Kidney epithelial cell (primary cell): ENCODE measurements at places on chromosomes 5 and 9. TPM values are rescaled to one million over a fixed set of nuclear protein-coding genes. Genes with fewer than 3 reads are reported as not detected.

- no peak for DNase-seq
These were observed 1.2 kb downstream of the B4GALT7 start for GRCh38 chr5:177601126-177601525.

The CCNJL gene
- 21.9 and 23.4 TPM in 2 replicates for total RNA-seq

DNA sequence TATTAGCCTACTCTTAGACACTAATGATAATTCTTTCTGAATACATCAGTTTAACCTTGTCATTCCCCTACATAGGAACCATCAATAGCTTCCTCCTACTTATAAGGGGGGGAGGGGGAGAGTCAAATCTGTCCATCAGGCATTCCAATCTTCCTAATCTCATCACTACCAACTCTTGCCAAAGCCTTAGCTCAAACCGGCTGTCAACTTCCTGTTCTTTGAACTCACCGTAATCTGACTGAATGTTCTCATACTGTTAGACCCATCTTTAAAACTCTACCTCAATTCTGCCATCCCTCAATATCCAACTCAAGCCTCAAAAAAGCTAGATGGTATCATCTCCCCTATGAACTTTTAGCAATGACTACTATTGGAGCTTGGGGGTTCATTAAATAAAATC, 41.9 kb upstream of the RNF38 start:
- no peak for DNase-seq

DNA sequence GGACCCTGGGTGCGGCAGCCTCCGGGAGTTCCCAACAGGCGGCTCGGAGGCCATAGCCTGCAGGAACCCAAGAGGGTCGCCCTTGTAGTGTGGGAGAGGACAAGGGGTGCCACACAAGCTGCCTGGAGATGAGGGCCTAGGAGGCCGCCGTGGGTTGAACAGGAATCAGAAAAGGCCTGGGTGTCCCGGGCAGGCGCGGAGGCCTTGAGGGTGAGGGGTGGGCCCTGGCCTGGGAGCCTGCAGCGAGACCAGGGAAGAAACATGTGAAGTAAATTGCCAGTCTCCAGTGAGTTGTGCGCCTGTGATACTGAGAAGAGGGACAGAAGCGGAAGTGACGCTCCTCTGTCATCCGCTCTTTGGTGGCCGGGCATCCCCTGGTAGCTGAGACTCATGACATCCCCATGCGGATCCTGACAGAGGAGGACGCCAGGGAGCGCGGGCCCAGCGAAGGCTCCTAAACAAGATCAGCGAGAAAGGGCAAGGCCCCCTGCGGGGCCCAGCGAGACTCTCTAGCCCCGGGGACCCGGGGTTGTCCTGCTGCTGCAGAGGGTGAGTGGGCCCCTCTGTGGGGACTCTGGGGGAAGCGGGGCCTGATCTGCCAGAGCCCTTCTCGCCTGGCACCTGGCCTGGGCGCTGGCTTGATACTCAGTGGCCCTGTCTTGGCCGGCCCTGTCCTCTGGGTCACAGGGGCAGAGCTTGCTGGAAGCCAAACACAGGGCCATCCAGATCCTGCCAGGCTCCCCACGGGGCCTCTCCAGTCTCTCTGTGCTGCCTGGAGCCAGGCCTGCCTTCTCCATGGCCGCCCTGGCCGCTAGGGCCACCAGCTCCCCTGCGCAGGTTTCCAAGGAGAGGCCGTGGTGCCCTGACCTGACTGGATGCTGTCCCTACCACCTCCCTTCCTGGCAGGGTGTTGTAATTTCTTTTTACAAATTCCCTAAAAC, 788.4 kb downstream of the TLE4 start:
- DNase-seq, result no peak

- DNase-seq, result no peak
These were observed 865.4 kb upstream of the ACO1 start for GRCh38 chr9:31519011-31519410.

The COL23A1 gene
- total RNA-seq, result 0.17 and 0.21 TPM in 2 replicates

The EPB41L4B gene
- total RNA-seq, result 9.6 and 11.0 TPM in 2 replicates

DNA sequence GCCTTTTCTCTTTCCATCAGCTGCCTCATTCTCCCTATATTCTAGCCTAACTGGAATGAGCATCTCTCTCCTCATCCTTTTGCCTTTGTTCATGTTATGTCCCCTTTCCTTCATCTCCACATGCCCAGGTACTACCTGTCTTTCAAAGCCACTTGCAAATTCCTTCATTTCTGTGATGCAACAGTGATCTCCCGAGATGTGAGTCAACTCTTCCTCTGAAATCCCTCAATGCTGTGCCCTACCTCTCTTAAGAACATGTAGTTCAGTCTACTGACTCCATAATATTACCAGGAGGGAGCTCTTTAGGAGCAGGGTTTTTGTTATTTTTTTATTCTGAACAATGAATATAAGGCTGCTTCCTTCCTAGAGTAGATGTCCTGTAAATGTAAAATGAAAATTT, 91.6 kb downstream of the ZNF462 start:
- DNase-seq, result no peak

DNA sequence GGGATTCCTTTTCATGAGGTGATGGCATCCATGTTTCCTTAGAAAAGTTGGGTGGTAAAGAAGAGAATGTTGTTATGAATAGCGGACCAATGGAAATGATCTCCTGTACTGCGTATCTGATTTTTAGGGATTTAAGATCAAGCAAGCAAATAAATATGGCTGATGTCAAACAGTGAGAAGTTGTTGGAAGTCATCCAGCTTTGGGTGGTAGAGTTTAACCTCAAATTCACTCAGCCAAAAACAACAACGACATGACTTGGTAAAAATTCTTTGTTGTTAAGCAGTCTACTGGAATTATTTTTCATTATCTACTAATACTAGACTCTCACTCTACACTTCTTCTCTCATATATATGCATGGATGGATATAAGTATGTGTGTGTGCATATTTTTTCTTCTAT, 426.5 kb downstream of the CTNND2 start:
- DNase-seq, result no peak

GRCh38 chr5:42483472-42484154, 60.4 kb downstream of the GHR start:
- no peak for DNase-seq

DNA sequence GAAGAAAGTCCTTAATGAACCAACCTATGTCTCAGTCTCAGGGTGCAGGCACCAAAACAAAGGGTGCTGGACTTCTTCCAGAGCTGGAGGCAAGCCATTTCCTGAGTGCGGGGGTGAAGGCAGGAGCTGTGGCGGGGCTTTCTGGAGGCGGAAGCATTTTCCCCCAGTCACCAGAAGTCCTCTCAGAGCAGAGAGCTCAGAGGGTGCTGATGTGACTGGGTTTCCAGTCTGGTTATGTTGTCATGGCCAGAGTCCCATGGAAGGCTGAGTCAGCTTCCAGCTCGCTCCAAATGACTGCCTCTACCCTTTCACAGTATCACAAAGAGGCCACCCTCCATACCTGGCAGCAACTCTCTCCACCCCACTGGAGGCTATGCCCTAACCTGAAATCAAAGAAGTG, 86.0 kb downstream of the TRPC7 start:
- DNase-seq, result peak; percentile 26

GRCh38 chr9:97501177-97501971, at the start of gene TMOD1:
Gene TMOD1 (plus strand): TSS chr9:97501666. CDS start chr9:97524189, 22,523 bp downstream.
- DNase-seq, result no peak

The C9orf43 gene
- total RNA-seq, result 0.88 and 1.4 TPM in 2 replicates

The SHLD3 gene
- 1.6 and 3.1 TPM in 2 replicates for total RNA-seq

The IFNA21 gene
- total RNA-seq, result not detected in 2 replicates

- no peak for DNase-seq
These were observed 4.6 kb downstream of the BASP1 start for GRCh38 chr5:17221843-17222636.

DNA sequence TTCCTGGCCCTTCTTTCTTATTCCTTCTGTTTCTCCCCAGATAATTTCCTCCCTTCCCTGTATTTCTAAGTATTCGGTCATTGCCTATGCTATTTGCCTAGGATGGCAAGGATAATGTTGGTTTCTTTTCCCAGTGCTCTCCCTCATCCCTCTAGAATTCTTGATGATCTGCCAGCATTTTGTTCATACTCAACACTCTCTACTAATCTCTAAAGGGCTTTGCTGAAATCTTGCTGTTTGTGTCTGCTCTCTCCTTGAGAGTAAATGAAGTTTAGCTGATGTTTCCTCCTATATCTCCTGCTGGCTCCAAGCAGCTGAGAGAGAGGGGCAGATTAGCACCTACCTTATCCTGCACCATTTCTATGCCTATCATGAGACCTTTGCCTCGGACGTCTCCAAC, 38.1 kb downstream of the AGXT2 start:
- no peak for DNase-seq

The UGT3A1 gene
- total RNA-seq, result 0.21 and 0.38 TPM in 2 replicates

DNA sequence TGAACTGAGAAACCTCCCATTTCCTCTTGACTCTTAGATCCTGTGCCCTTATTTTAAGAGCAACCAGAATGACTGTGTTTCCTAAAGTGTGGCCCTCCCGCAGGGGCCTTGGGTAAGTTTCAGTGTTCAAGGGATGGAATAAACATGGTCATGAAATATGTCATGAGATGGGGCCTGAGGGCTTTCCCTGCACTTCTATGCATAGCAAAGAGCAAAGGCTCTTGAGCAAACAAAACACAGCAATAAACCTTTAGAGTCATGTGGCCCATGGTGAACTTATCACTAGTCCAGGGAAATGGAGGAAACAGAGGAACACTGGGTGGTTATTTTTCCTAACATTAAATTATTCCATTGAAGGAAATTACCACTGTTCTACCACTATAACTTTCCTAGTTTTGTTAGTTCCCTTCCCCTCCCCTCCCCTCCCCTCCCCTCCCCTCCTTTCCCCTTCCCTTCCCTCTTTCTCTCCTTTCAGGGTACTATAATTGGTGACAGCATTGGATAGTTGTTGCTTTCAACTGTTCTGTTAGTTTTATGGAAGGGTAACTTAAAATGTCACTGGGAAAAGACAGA, 72.4 kb downstream of the CTSL start:
- DNase-seq, result no peak

The SPATA31D4 gene
- not detected in 2 replicates for total RNA-seq

The FASTKD3 gene
- total RNA-seq, result 16.2 and 17.0 TPM in 2 replicates

DNA sequence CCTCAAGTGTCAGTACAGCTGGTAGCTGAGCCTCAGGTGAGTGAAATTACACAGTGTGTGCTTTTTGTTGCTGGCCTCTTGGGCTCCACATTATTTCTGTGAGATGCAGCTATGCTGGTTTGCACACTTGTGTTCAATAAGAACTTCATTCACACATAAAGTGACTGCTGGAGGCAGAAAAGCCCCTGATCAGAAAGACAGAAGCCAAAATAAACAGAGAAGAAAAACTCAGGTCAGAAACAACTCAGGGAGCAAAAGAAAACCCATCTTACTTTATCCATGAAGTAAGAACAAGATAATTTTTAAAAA, 15.1 kb downstream of the PNPLA7 start:
- no peak for DNase-seq

DNA sequence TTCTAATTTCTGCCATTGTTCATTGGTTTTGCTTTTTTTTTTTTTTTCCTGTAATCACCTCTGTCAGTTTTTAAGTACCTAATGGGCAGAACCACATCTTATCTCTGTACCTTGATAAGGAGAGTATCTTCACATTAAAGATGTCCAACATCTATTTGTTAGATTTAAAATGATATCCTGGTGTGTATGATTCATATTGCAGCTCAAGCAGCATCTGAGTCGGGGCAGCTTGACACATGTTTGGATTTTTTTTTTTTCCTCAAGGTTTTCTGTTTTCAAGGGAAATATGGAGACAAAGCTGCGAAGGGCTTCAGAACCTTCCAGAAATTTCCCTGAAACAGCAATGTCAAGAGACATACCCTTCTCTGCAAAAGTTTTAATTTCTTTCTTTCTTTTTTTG, 164.7 kb downstream of the DOCK2 start:
- no peak for DNase-seq
